Kasumi-1 (cell line): ENCODE measurements at places on chromosomes 5 and 9.

GRCh38 chr9:20988671-20989315 is 42.6 kb downstream of the HACD4 start:
- DNase-seq, result no peak

DNA sequence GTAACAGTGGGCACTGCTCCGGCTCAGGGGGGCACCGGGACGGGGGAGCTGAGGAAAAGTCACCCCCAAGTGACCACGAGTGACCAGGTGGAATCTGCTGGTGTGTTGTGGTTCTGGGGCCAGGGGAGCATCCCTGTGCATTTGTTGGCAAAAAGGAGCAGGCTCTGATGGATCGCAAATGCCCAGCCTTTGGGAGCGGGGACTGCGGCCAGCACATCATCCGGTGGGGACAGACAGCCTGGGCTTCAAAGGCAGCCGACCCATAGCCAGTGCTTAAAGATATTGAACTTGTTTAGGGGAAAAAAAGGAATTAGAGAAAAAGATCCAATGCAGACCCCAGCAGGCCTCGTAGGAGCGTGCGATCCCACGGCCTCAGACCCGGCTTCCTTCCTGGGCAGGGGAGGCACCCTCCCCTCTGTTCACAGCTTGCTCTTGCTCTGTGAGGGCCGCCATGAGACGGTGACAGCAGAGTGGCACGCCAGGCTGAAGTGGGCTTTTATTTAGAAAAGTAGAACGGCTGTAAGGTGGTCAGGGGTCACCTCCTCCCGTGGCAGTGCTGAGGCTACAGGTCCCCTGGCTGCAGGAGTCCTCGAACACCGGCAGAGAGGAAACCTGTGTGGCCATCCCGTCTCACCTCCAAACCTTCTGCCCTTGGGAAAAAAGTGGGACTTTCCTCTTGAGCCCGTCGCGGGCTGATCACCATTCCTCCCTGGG is 41.2 kb downstream of the COL5A1 start:
- DNase-seq, result no peak

- no peak for DNase-seq
Observed at GRCh38 chr5:126354858-126355731, 68.1 kb upstream of the GRAMD2B start.

GRCh38 chr5:143101121-143101520 is 302.4 kb downstream of the NR3C1 start:
- DNase-seq, result no peak

DNA sequence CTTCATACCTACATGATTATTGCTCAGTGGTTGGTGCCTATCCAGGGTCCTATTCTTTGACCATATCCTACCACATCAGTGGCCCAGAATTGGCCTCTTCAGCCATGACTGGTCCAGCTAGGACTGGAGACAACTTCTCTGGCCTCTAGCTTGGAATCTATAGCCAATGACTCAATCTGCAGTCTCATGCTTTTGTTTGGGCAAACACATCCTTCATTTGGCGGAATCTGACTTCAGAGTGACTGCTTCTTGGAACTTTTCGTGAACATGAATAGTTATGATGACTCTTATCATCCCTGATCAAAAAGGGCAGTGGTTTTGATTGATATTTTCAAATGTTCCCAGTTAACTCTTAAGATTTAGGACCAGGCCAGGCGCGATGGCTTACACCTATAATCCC is 134.1 kb downstream of the PAPPA start:
- DNase-seq, result no peak
